Nucleus accumbens (tissue), 56 donors: ENCODE measurements at places on chromosomes 4 and X.

DNA sequence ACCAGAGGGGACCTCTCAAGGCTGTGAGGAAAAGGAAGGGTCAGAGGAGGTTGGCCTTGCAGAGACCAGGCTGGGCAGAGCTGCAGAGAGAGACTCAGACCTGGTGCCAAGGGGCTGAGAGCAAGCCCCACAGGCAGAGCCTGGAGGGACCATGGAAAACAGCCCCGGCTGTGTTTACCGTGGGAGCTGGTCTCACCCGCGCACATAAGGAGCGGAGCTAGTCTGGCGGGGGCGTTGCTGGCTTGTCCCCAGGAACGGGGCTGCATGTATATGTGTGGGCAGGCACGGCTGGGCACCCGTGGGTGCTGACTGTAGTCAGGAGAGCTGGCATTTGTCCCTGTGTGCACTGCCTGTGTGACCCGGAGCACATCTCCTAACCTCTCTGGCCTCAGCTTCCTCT is 45.7 kb downstream of the C4orf50 start:
- DNase-seq: no peak

DNA sequence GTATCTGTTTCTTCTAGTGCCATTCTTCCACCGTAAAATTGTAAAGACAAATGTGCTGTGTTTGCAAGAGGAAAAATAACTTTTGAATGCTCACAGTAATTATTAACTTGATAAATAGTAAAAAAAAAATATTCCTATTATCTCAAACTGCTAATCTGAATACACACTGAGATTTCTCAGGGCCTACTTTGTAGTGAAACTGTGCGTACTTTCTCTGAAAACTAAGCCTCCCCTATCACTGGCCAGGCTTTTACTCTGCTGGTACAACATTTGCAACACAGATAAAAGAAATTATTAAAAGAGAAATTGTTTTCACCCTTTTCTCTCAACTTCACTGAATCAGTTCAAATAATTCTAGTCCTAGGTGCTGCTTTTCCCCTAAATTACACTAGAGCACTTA is 137.3 kb downstream of the PRDM5 start:
- no peak for DNase-seq

GRCh38 chr4:10207116-10207515 is 90.5 kb upstream of the WDR1 start:
- no peak for DNase-seq

GRCh38 chrX:133033010-133033409 is 63.9 kb downstream of the USP26 start:
- DNase-seq: no peak

DNA sequence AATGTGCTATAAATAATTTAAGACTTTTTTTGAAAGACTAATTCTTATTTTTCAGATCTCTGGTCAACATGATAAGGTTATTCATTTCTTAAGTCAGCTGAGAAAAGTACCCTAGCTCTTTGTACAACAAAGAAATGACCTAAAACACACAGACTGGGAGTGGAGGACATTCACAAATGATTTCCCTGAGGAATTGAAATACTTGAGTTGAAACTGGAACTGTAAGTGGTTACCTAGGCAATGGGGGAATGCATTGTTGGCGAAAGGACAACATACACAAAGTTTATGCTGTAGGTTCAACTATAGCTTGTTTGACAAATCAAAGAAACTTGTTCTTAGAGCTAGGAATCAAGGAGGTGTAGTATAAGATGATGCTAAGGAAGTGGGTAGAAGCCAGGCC is 915.5 kb downstream of the FAT4 start:
- no peak for DNase-seq

DNA sequence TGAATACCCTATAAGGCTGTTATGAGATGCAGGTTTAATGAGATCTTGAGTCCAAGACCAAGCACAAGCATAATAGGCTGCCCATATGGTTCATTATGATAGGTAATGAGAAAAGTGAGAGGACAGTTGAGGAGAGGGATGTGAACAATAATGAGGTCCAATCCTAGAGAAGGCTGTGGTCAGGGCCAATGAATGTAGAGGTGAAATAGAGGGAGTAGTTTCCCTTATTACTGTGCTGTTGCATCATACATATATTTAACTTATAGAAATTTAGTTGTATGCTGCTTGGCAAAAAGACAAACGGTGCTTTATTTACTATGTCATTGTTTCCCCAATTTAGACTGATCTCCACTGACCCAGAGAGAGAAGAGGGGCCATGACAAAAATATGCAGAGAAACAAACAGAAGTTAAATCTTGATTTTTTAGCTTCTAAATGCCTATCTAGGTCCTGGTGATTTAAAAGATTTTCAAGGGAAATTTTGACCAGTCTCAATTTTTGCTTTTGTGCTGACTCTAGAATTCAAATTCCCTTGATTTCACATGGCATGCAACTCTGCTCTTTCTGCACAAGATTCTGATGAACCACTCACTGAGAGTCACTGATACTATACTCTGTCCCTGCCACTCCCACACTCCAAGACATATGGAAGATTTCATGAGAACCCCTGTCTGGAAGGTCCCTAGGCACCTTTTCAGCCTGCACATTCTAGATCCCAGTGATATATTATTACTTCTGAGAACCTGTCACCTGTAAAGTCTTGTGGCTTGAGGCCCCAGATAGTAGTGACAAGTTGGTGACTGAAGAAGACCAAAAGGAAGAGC is 159.7 kb downstream of the VSIG4 start:
- no peak for DNase-seq

GRCh38 chr4:100644150-100644549 is 126.3 kb upstream of the EMCN start:
- DNase-seq: no peak

- DNase-seq: no peak
Measured at GRCh38 chrX:123121241-123121640, 62.8 kb upstream of the GRIA3 start.

GRCh38 chrX:119698845-119699244 is 5.9 kb upstream of the SEPTIN6 start:
- DNase-seq: no peak

- DNase-seq: no peak
Measured at GRCh38 chr4:150501009-150501727, 80.8 kb upstream of the MAB21L2 start.

GRCh38 chr4:47624031-47624441 is 139.0 kb downstream of the ATP10D start:
- DNase-seq: no peak

DNA sequence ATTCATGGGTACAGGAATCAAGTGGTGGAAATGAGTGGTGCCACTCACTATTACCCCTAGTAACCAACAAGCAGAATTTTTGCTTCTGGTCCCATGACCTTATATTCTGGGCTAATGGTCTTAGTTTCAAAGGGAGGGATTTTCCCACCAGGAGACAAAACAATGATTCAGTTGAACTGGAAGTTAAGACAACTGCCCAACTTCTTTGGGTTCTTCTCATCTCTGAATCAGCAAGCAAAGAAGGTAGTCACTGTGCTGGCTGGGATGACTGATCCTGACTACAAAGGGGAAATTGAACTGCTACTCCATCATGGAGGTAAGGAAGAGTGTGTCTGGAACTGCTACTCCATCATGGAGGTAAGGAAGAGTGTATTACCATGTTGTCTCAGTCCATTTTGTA is 87.2 kb downstream of the IL13RA2 start:
- no peak for DNase-seq

GRCh38 chr4:37872310-37872988 is 18.4 kb upstream of the TBC1D1 start:
- no peak for DNase-seq

- no peak for DNase-seq
Measured at GRCh38 chr4:36823199-36823967, 421.2 kb upstream of the NWD2 start.

- DNase-seq: no peak
Measured at GRCh38 chr4:37381040-37381668, 136.6 kb downstream of the NWD2 start.

DNA sequence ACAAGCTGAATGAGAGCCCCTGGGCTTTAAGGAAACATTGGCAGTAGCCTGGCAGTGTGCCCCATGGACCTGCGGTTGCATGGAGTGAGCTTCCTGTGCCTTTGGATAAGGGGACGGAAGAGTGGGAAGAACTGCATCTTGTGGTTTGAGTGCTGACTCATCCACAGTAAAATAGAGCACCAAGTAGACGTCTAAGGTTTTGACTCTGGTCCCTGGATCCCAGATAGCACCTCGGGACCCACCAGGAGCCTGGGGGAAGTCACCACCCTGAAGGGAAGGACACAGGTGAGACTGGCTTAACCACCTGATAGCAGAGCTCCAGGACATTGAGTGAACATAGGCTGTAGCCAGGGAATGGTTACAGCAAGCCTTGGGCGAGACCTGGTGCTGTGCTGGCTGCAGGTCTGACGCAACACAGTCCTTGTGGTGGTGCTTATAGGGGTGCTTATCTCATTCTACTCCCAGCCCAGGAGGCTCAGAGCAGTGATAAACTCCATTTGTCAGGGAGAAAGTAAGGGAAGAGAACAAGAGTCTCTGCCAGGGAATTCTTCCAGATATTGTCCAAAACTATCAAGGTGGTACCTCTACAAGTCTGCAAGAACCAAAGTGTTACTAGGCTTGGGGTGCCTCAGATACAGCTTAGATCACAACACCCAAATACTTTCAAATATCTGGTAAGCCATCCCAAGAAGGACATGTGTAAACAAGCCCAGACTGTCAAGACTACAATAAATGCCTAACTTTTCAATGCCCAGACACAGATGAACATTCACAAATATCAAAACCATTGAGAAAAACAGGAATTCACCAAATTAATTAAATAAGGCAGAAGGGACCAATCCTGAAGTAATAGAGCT is 123.6 kb upstream of the TET2 start:
- DNase-seq: no peak

DNA sequence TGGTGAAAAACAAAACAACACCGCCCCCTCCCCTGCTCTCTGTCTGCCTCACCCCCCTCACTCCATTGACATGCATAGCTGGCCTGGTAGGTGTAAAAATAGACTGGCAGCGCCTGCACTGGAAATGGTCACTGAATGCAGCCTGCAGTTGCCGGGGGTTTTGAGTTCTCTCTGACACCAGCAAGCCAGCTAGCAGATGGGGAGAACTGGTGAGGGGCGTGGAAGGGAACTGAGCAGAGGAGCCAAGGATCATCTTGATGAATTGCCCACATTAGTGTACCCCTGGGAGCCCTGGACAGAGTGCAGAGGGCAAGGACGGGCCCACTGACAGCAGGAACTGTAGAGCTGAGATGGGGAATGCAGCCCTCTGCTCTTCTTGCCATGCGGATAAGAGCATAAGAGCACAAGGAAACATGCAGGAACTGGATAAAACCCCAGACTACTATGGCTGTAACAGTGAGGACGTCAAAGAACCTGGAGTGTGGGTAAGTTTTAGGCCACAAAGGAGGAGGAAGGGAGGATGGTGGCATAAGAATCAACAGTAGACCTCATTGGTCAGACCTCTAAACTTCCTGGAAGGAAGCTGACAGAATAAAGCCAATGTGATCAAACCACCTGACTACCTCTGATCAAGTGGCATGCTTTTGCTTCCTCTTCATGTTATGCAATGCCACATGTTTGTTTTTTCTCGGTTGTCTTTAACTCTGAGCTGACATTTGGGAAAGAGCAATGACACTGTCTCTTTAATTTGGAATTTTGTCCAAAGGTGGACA is 96.3 kb downstream of the ANK2 start:
- no peak for DNase-seq

- no peak for DNase-seq
Measured at GRCh38 chr4:8913121-8913857, 41.6 kb upstream of the HMX1 start.

- DNase-seq: no peak
Measured at GRCh38 chrX:122582280-122582974, 601.7 kb upstream of the GRIA3 start.

DNA sequence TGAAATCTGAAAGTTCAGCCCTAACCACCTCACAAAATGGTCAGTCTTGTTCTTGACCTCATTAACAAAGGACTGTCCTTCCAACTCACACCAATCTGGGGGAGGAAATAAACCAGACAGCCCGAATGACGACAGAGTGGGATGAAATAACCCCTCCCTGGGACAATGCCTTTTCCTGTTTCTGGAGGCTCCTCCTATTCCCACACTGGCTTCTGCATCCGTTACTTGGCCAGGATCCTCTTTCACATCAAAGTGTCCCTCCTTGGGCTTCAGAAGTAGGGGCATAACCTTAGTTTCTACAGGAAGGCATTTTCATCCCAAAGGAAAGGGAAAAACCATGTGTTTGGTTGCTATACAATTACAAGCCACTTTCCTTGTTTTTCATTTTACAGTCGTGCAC is 59.8 kb upstream of the RPL34 start:
- no peak for DNase-seq

DNA sequence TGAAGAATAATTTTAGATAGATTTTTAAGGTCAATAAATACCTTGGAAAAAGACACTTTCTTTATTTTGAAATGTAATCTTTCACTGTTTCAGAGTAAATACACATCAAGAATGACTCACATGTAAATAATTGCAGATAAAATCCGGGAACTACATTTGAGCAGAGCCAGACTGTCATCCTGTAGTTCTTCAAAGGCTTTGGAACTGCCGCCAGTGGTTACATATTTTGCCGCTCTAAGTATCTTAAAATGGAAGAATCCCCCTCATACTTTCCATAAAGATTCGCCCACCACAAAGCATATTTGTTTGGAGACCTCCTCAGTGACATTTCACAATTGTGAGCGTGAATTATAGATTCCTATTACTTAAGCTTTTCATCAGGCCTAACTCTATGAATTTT is 607.8 kb upstream of the ZFP42 start:
- no peak for DNase-seq

DNA sequence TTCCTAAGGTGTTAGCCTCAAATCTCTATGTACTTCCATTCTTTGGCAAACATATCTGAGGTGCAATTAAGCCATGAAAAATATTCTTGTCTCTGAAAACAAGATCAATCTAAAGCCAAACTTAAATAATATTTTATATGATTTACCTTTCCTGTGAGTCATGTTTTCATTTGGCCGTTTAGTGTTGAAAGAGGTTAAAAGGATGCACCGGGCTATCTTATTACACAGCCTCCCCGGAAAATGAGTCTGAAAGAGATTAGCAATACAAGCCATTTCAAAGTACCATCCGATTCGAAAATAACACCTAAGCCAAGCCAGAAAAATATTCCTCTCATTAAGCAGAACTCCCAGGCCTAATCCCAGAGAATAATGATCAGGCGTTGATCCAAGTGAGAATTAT is 161.5 kb upstream of the EPHA5 start:
- no peak for DNase-seq

DNA sequence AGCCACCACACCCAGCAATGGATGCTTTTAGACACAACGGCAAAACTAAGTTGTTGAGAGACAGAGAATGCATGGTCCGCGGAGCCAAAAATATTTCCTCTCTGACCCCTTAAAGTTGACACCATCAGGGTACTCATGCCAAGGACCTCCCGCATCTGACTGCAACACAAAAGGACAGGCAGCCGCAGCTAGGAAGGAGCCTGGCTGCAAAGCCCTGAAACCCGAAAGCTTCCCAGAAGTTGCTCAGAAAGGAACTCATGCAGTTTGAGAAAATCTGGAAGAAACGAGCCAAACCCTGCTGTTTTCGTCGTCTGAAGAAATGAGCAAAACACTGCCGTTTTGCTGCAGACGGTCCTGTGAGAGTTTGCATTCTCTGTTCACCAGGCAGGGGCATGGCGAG is 16.5 kb downstream of the DHRSX start:
- DNase-seq: no peak

- DNase-seq: no peak
Measured at GRCh38 chrX:131595120-131595519, 51.2 kb downstream of the OR13H1 start.
